ENCODE measurements at places on chromosomes 12 and 14. TPM values are rescaled to one million over a fixed set of nuclear protein-coding genes. Genes with fewer than 3 reads are reported as not detected.

The GRIP1 gene
- total RNA-seq, result not detected

The ANG gene
- total RNA-seq, result 7.8 TPM

The EIF2S3B gene
- 0.93 TPM for total RNA-seq

The PROX2 gene
- total RNA-seq, result not detected

The DHRS2 gene
- total RNA-seq, result not detected

The SUSD6 gene
- 5.3 TPM for total RNA-seq

The AQP6 gene
- total RNA-seq, result 0.13 TPM

The COCH gene
- 0.06 TPM for total RNA-seq

The IL26 gene
- total RNA-seq, result not detected

The TAS2R9 gene
- total RNA-seq, result 0.19 TPM

The CRIP2 gene
- total RNA-seq, result 141 TPM

The ZBTB39 gene
- total RNA-seq, result 2.9 TPM

The BIN2 gene
- not detected for total RNA-seq

The KLRC1 gene
- not detected for total RNA-seq

The SPTB gene
- total RNA-seq, result under 0.01 TPM

The FAM161B gene
- total RNA-seq, result 4.2 TPM

The PDZRN4 gene
- total RNA-seq, result under 0.01 TPM

The AMN gene
- total RNA-seq, result not detected

The GYS2 gene
- not detected for total RNA-seq

The DIO3 gene
- total RNA-seq, result not detected

The SOAT2 gene
- 0.26 TPM for total RNA-seq

The MDM1 gene
- 10.0 TPM for total RNA-seq

The SLC24A4 gene
- not detected for total RNA-seq

The PLEKHD1 gene
- not detected for total RNA-seq

The CCDC197 gene
- total RNA-seq, result not detected

The ACOT6 gene
- not detected for total RNA-seq

The SLC7A8 gene
- 75.6 TPM for total RNA-seq

The CLEC4C gene
- total RNA-seq, result not detected

The CLEC1A gene
- 0.37 TPM for total RNA-seq

The PAX9 gene
- 0.26 TPM for total RNA-seq

The MAP1LC3B2 gene
- 0.53 TPM for total RNA-seq

The FBLN5 gene
- 31.1 TPM for total RNA-seq

The TRIM9 gene
- 0.19 TPM for total RNA-seq

The OR4N5 gene
- total RNA-seq, result not detected

The RNF10 gene
- 182 TPM for total RNA-seq

The HSPB8 gene
- total RNA-seq, result 24.6 TPM

The RND1 gene
- total RNA-seq, result 0.62 TPM

The KRT82 gene
- not detected for total RNA-seq

The HOXC4 gene
- total RNA-seq, result not detected

The RESF1 gene
- 43.3 TPM for total RNA-seq

The OTX2 gene
- total RNA-seq, result not detected

The CHURC1 gene
- 46.8 TPM for total RNA-seq

The AKAP6 gene
- total RNA-seq, result 9.1 TPM

The ACRBP gene
- total RNA-seq, result 0.25 TPM

The NEUROD4 gene
- not detected for total RNA-seq

The PGF gene
- total RNA-seq, result 15.2 TPM

The TSPAN19 gene
- not detected for total RNA-seq

The NFE2 gene
- total RNA-seq, result not detected

The EAPP gene
- 47.6 TPM for total RNA-seq

The ZFYVE26 gene
- 18.6 TPM for total RNA-seq

The SLC2A3 gene
- total RNA-seq, result 36.7 TPM

The LRP1-AS gene
- not detected for total RNA-seq

The PDE3A gene
- 102 TPM for total RNA-seq

The JPH4 gene
- total RNA-seq, result not detected

The PTPN21 gene
- total RNA-seq, result 10.3 TPM

The OASL gene
- 0.19 TPM for total RNA-seq

The MAP3K9 gene
- total RNA-seq, result under 0.01 TPM

The RD3L gene
- not detected for total RNA-seq

The CERS5 gene
- total RNA-seq, result 44.8 TPM

The ACSS3 gene
- total RNA-seq, result 33.6 TPM

Data from aortic smooth muscle cell (primary cell).